ENCODE measurements at places on chromosomes 16 and 17. TPM values are rescaled to one million over a fixed set of nuclear protein-coding genes. Genes with fewer than 3 reads are reported as not detected.

The TP53TG3B gene
- total RNA-seq = not detected

The PRSS33 gene
- not detected for total RNA-seq

The CSH2 gene
- total RNA-seq = not detected

The ACBD4 gene
- 12.6 TPM for total RNA-seq

The FOXN1 gene
- not detected for total RNA-seq

The HYDIN gene
- not detected for total RNA-seq

The TXNDC11 gene
- total RNA-seq = 50.8 TPM

The LGALS9C gene
- 6.3 TPM for total RNA-seq

The SP2 gene
- total RNA-seq = 30.8 TPM

The CCL15 gene
- not detected for total RNA-seq

Measured in T-helper 2 cell treated with Interferon-gamma antibody and Interleukin-4, amounts not matched to agents 100 ng/mL and 5 ng/mL, for 36 hours (primary cell).